Globus pallidus (tissue), 1 donor: ENCODE measurements at places on chromosomes 12 and 14.
A peak's percentile ranks its signal among the peaks of the same experiment; 100 is the strongest.

DNA sequence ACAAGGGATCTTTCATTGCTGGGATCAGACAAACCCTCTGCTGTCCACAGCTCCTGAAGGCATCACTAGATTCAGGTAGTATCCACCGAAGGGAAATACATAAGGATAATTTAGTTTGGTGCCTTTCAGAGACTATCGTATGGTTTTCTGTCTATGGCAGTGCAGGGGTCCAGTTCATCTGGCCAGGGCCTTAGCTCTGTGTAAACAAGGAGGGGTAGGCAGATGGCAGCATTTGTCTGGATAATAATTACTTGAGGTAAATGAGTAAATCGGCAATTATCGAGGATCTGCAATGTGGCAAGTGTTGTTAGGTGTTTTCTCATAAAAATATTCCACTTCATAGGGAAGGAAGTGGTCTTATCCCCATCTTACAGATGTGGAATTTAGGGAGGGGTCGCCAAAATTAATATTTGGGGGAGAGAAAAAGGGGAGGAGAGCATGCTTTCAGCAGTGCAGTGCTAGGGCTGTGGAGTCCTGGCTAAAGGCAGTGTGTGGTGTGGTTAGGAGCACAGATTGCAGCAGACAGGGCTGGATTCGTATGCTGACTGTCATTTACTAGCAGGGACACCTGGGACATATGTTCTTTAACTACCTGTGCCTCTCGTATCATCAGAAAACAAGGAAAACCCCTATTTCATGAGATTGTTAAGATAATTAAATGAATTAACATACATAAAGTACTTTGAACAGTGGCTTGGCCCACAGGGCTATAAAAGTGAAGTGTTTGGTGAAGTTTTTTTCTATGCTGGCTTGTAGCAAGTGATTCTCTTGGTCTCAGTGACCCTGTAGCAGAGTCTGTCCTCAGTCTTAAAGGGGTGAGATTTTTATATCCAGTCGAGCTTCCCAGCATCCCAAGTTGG lies 27.1 kb downstream of the RASSF8 start:
- no peak for DNase-seq

- DNase-seq, result no peak
Observed at GRCh38 chr12:84660139-84660538, 252.5 kb downstream of the SLC6A15 start.

DNA sequence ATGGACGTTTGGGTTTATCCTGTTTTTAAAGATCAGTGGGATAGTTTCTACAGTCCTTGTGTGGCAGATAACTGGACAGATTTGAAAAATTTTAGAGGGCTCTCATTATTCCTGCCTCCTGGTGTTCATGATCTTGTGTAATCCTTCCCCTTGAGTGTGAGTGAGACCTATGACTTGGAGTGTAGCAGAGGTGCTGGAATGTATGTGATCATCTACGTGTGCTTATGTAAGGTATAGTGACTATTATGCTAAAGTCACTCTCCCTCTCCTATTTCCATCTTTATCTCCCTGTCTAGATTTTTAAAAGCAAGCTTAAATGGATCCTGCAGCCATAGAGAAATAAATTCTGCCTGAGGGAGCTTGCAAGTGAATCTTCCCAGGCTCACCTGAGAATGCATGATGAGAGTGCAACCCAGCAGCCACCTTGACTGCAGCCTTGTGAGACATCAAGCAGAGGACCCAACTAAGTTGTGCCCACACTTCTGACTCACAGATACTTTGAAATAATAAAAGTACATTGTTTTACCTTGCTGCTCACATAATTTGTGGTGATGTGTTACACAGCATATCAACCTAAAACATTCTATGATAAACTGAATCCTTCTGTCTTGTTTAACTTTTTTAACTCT lies 3.2 kb upstream of the OLR1 start:
- no peak for DNase-seq

DNA sequence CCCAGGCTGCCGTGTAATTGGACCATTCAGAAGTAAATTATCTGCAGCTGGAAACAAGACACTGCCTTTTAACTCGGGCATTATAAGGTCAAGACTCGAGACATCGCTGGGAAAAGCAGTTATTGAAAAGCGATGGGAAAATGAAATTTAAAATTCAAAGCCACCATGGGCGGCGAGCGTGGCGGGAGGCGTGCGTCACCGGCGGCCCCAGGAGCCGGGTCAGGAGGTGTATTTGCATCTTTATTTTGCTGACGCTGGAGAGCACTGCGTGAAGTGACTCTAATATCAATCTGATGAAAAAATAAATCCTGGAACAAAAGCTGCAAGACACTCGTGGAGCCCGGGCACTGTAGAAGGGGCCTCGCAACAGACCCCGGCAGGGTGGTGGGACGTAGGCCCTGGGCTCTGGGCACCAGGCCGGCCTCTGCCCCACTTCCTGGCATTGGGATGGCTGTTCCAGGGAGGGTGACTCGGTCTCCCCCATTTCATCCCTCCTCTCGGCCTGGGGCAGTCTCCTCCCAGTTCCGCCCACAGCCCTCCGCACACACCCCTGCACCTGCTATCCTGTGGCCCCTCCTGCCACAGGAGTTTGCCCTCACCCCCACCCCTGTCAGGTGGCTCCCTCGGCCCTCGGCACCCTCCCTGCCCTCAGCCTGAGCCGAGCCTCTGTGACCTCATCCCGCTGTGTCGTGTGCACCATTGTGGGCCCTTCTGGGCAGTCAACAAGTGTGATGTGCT lies 196.2 kb downstream of the KIF26A start:
- no peak for DNase-seq

GRCh38 chr12:19369691-19370148 lies 69.6 kb upstream of the AEBP2 start:
- DNase-seq, result no peak

DNA sequence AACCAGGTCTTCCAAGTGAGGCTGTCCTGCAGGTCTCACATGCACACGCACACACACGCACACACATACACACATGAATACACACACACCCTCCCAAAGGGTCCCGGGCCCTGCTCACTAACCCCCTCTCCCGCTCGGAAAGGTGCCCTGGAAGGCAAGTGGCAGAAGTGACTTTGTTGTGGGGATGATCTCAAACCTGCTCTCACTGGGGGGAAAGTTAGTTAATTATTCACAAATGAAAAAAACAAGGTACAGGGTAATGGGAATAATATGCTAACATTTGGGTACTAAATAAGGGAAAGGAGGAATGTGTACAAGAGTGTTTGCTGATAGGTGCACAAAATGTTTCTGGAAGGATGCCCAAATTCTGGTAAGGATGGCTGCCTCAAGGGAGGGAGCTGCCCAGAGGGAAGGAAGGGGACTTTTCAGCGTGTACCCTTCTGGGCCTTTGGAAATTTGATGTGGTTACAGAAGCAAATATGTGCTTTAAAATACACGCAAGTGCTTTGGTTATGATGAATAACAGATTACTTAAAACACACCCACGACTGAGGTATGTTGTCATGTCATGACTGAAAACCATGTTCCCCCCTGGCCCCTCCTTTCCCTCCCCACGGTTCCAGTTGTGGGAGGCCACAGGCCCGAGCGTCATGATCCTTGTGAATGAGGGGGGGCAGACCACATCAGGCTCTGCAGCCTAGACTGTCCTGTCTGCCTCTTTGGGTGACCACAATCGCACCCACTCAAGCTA lies 43.3 kb upstream of the PLEKHG6 start:
- DNase-seq, result no peak

GRCh38 chr12:131959116-131959515 lies 9.4 kb downstream of the EP400 start:
- no peak for DNase-seq

- DNase-seq, result no peak
Observed at GRCh38 chr12:63450816-63451215, 217.5 kb downstream of the DPY19L2 start.

GRCh38 chr14:91509083-91509877 lies 830 bp downstream of the PPP4R3A start:
- DNase-seq, result no peak

DNA sequence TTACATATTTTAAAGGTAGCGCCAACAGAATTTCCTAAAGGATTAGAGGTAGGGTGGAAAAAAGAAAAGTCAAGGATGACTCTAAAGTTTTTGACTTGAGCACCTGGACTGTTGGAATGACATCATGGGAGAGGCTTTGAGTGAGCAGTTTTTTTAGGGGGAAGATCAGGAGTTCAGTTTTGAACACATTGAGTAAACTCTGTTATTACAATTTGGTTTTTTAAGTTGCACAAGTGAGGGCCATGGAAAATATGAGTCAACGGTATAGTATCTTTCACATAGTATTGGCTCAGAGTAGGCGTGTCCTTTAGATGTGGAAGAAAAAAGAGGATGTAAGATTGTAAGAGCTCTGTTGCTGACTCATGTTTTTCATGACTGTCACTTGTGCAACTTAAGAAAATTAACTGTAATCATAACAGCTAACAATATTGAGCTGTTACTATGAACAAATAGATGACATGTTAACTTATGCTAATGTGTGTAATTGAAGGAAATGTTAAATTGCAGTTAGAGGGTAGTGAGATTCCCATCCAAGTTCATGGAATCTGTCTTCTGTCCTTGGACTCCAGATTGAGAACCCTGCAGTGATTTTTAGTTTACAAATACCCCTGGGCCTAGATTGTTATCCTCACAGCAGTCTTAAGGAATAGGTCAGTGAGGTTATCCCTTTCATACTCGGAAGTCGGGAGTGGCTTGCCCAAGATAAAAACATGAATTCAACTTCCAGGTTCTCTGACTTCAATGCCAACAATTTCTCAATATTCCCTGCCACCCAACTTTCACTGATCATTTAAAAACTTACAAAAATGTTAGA lies 48.2 kb upstream of the ATP2B1 start:
- peak; percentile 46 for DNase-seq
